MM.1S (cell line): ENCODE measurements at places on chromosomes 16 and 17.

- DNase-seq, result peak; percentile 55
Observed at GRCh38 chr16:85306793-85307551, 194.7 kb upstream of the CIBAR2 start.

- no peak for DNase-seq
Observed at GRCh38 chr16:87425941-87426340, 33.8 kb downstream of the MAP1LC3B start.

- no peak for DNase-seq
Observed at GRCh38 chr17:82390860-82391435, 19.4 kb downstream of the UTS2R start.

DNA sequence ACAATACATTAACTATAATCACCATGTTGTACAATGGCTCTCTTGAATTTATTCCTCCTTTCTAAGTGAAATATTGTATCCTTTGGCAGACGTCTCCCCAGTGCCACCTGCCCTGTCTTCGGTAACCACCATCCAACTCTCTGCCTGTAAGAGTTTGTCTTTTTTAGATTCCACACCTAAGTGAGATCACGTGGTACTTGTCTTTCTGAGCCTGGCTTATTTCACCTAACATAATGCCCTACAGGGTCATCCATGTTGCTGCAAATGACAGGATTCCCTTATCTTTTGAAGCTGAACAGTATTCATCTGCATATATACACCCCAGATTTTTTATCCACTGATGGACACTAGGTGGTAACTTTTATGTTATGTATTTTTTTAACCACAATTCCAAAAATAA is 24.2 kb downstream of the ORC6 start:
- DNase-seq, result no peak

DNA sequence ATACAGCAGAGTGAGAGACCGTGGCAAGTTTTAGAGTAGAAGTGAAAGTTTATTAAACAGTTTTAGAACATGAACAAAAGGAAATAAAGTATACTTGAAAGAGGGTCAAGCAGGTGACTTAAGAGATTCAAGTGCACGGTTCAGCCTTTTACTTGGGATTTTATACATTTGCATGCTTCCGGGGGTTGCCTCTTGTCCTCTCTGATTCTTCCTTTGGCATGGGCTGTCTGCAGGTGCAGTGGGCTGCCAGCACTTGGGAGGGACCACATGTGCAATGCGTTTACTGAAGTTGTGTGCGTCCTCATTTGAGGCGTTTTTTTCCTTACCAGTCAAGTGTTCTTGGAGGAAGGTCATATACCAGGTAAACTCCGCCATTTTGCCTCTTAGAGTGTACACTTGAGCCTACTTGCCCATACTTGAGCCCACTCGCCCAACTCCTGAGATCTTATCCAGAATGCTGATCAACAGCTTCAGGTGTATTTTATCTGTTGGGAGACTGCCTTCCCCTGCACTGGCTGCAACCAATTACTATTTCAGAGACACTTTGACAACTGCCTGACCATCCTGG is 195.2 kb downstream of the IRX5 start:
- no peak for DNase-seq

- DNase-seq, result no peak
Observed at GRCh38 chr17:32494621-32495358, 8.0 kb downstream of the CDK5R1 start.

GRCh38 chr17:10156077-10156435 is 42.4 kb downstream of the GAS7 start:
- no peak for DNase-seq

GRCh38 chr17:21814776-21815175 is 122.5 kb downstream of the KCNJ18 start:
- no peak for DNase-seq

GRCh38 chr17:12977008-12977751 is 40.6 kb downstream of the ELAC2 start:
- DNase-seq, result no peak

DNA sequence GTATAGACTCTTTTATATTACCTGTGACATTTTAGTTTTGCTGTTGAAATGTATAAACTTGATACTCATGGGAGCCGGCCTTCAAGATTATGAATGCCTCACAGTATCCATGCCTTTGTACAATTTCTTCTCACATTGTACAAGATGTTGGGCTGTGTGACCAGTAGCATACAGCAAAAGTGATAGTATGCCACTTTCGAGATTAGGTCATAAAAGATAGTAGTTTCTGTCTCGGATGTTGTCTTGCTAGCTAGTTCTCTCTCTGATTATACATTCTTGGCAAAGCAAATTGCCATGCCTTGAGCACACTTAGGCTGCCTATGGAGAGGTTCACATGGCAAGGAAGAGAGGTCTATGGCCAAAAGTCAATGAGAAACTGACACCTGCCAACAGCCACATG is 1309.8 kb upstream of the CDH8 start:
- DNase-seq, result no peak

GRCh38 chr17:9905902-9906301 is 831 bp upstream of the RCVRN start:
- DNase-seq, result no peak

GRCh38 chr17:30915833-30916611 is 5.7 kb upstream of the ADAP2 start:
- no peak for DNase-seq

GRCh38 chr16:62404842-62405611 is 368.8 kb upstream of the CDH8 start:
- no peak for DNase-seq

- DNase-seq, result no peak
Observed at GRCh38 chr16:67429053-67429798, 1.7 kb upstream of the HSD11B2 start.

- peak; percentile 36 for DNase-seq
Observed at GRCh38 chr17:42920922-42921321, 20.3 kb downstream of the G6PC1 start.
